ENCODE measurements at places on chromosomes 2 and 18. TPM values are rescaled to one million over a fixed set of nuclear protein-coding genes. Genes with fewer than 3 reads are reported as not detected.
A peak's percentile ranks its signal among the peaks of the same experiment; 100 is the strongest.

DNA sequence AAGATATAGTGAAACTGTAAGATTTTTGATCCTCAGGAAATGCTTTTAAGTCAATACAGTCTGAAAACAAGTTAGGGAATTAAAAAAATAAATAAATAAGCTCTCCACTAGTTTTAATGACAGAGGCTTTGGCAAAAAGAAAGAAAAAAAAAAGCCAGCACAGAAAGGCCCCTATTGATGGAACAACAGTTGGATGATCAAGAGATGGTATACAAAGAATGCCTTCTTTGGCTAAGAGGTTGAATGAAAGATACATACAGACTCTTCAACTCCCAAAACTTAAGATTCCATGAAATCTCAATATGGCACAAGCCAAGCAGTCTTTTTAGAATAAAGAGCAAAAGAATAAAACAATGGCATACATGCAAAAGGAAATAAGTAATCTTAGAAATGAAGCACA, 64.0 kb upstream of the GALNT5 start:
- H3K4me3 ChIP-seq, result no peak overlapping the region
- no peak overlapping the region for H3K27ac ChIP-seq
- peaks cover 1% of the 10 kb centered on the region for H3K4me1 ChIP-seq

GRCh38 chr2:149739171-149739882, 151.8 kb upstream of the MMADHC start:
- H3K27ac ChIP-seq, result no peak overlapping the region
- no peaks in the 10 kb centered on the region for H3K4me1 ChIP-seq
- H3K27me3 ChIP-seq, result peaks cover 5% of the 10 kb centered on the region
- no peak overlapping the region for H3K4me3 ChIP-seq

DNA sequence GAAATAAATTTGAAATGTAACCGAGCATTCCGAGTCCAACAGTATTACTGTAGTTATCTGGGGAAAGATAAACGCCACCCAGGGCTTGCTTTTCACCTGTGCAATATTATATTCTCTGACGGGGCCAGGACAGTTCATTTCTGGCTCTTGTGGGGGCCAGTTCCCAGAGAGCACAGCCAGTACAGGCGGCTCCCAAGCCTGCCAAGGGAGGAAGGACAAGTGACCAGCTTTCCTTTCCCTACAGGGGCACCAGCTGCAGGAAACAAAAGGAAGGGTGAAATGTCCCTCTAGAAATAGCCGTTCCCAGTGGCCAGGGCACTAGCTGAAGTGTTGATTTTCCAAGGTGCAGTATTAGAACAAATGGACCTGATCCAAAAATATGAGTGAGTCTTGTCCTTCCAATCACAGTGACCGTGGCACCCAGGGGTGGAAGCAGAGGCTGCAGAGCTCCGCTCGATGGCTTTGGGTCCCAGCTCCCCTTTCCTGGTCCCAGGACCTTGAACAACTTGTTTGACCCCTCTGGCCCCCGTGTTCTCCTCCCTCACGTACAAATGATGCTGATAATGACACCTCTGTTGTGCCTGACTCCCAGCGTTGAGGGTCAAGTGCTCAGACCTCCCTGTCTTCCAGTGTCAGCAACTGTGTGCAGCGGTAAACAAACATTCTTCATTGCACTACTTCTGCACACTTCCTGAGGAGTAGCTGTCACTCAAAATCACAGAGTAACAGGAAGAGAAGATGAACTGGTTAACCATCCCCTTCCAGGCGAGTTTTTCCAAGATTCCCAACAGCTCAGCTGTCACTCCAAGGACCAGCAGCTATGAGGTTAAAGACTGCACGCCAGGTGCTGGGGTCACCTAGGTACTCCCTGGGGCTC, 40.9 kb downstream of the GYPC start:
- peaks cover 2% of the 10 kb centered on the region for H3K4me1 ChIP-seq
- H3K36me3 ChIP-seq, result peaks cover 77% of the 10 kb centered on the region
- no peak for DNase-seq

DNA sequence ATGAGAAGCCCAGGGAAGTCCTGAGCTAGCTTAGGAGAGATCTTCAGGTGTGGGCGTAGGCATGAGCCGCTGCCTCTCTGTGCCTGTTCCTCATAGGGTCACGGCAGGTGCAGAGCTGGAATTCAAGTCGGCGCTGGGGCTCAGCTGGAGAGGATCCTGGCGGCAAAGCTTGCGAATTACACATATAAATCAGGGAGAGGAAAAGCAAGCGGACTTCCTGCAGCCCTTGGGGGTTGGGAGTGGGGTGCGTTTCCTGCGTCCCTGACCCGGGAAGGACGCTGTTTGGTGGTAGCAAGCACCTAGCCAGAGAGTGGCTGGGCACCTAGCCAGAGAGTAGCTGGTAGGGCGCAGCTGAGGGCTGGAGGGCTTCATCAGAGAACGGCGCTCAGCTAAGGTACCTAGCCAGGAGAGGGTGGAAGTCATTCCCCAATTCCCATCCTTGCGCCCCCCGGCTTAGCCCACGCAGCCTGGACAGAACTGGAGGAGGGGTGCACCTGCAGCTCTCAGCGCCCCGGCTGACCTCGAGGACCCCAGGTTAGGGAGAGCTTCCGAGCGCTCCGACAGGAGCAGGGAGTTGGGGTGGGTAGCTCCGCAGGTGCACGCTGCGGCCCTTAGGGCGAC, 459 bp upstream of the EFR3B start:
- H3K36me3 ChIP-seq, result no peaks in the 10 kb centered on the region
- peaks cover 21% of the 10 kb centered on the region for H3K4me1 ChIP-seq
- no peak overlapping the region for H3K27ac ChIP-seq
- H3K27me3 ChIP-seq, result peaks cover 41% of the 10 kb centered on the region
- H3K4me3 ChIP-seq, result peak overlapping the region; percentile 63

DNA sequence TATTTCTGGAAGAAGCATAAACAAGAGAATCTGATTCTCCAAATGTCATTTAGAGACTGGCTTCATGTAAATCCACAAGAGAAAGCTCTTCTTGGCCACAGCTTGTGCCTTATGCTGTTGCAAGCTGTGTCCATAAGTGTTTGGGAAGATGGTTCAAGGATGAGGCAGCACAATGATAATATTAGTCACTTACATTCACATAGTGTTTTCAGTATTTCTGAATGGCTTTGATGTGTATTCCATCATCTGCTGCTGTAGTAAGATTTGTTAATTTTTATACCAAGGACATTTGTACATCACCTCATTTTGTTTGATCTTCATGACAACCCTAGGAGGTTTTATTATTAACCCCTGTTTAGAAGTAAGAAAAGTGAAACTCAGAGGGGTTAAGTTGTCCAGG, 29.9 kb downstream of the CREG2 start:
- peaks cover 16% of the 10 kb centered on the region for H3K4me1 ChIP-seq
- H3K4me3 ChIP-seq, result no peak overlapping the region
- DNase-seq, result no peak
- H3K36me3 ChIP-seq, result no peaks in the 10 kb centered on the region
- H3K27me3 ChIP-seq, result no peaks in the 10 kb centered on the region

DNA sequence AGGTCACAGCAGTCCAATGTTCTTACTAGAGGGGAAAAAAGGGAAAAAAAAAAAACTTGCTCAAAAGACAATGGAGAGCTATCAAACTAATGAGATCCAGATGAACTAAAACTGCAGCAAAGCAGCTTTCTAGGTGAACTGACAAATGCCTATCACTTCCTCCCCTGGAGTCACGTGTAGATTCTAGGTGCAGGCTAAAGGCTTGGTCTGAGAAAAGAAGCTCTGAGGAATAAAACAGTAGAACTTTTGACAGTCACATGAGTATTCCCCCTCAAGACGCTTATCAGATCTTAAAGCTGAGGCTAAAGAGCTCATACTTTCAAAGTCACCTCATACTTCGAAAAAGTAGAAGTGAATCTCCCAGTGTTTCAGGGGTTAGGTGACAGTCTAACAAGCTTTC, 42.3 kb downstream of the SMAD2 start:
- H3K27me3 ChIP-seq, result no peaks in the 10 kb centered on the region
- no peak overlapping the region for H3K4me3 ChIP-seq
- H3K36me3 ChIP-seq, result peaks cover 40% of the 10 kb centered on the region
- H3K27ac ChIP-seq, result peak overlapping the region; percentile 25
- no peak for DNase-seq

- peaks cover 44% of the 10 kb centered on the region for H3K27me3 ChIP-seq
- no peak overlapping the region for H3K27ac ChIP-seq
- H3K36me3 ChIP-seq, result no peaks in the 10 kb centered on the region
Observed at GRCh38 chr2:68284896-68285295, 32.6 kb upstream of the PPP3R1 start.

DNA sequence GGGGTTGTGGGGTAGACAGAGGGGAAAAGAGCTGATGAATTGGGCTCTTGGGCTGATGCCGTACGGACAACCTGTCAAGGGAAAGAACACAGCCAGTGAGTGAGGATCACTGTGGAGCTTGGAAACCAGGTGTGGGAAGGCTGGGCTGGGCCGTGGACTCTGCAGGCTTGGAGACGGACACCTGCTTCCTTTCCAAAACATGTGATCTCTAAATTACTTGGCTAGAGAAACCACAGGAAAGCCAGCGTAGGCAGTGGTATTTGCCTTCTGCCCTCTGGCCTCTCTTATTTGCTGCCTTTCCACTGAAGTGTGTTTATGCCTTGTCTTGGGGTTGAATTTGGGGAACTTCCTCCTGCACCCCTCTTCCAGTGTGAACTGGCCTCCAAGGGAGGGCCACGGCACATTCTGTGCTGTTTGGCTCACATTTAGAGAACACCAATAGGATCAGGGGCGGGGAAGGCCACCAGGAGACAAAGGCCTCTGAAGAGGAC, 267.7 kb downstream of the PRKCE start:
- no peak overlapping the region for H3K4me3 ChIP-seq
- H3K27ac ChIP-seq, result no peak overlapping the region
- H3K4me1 ChIP-seq, result peaks cover 5% of the 10 kb centered on the region

DNA sequence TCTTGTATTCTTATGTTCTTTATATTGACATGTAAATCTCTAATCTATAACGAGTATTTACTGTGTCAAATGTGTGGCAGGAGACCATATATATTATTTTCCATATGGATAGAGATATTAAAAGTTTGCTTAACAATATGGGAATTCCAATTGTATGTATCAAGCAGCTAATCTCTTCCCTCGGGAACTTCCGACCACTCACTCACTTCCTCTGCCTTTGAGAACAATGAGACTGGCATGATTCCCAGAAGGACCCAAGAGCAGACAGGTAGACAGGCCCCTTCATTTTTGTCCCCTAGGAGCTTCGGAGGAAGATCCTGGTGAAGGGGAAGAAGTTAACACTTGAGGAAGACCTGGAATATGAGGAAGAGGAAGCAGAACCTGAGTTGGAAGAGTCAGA, 24.1 kb downstream of the PLCD4 start:
- no peak for DNase-seq
- peaks cover 3% of the 10 kb centered on the region for H3K4me1 ChIP-seq
- peaks cover 9% of the 10 kb centered on the region for H3K36me3 ChIP-seq
- H3K4me3 ChIP-seq, result no peak overlapping the region
- no peaks in the 10 kb centered on the region for H3K27me3 ChIP-seq

DNA sequence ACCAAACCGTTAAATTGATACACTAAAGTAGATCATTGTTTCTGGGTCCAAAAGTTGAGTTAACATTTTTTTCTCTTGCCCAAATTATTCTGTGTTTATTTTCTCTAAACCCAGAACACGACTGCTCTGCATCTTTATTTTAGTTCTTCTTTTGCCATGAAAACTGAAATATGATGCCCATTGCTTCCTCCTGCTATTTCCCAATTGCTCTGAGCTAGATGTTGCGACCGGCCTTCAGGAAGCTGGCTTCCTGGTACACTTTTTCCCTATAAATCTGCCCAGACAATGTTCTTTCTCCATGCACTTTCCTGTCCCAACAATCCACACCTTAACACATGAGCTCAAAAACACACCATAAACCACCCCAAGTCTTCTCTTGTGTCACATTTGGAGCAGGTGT, 501.4 kb downstream of the FBXO15 start:
- H3K36me3 ChIP-seq, result no peaks in the 10 kb centered on the region
- H3K27ac ChIP-seq, result no peak overlapping the region
- H3K4me3 ChIP-seq, result no peak overlapping the region
- DNase-seq, result no peak

- H3K4me1 ChIP-seq, result no peaks in the 10 kb centered on the region
- no peak overlapping the region for H3K27ac ChIP-seq
- H3K4me3 ChIP-seq, result no peak overlapping the region
- DNase-seq, result no peak
- H3K27me3 ChIP-seq, result no peaks in the 10 kb centered on the region
Observed at GRCh38 chr2:157107460-157107859, 150.0 kb upstream of the GALNT5 start.

DNA sequence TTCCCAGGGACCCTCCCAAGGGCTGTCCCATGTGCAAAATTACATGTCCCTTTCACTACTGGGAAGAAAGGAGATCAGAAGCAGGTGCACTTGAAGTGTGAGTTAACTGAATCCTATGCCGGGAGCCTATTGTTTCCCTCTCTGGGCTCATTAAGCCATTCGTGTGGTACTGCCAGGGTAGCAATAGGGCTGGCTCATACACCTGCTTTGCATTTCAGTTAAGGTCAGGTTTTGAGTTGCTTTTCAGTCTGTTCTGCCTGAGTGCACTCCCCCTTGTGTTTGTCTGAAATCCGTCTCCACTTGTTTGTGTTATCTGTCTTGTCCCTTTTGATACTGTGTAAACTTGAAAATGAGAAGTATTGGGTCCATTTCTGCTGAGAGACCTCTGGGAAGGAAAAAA, 1232.6 kb upstream of the NRXN1 start:
- H3K36me3 ChIP-seq, result no peaks in the 10 kb centered on the region
- H3K4me3 ChIP-seq, result no peak overlapping the region
- no peak overlapping the region for H3K27ac ChIP-seq
- H3K27me3 ChIP-seq, result no peaks in the 10 kb centered on the region

DNA sequence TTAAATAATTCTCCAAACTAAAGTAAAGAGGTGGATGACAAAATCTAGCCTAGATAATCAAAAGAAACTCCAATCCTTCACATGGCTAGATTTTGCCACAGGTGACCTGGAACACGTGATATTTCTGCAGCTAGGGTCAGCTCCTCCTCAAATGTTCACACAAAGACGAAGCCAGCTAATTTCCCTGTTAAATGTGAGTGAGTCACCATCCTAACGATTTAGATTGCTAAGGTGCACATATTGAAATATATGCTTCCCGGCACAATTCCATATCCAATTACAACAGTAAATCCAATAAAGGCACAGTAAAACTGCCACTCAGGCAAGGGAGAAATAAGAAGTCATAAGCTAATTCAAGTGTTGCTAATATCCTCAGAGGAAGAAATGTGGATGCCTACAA, 28.7 kb downstream of the IKZF2 start:
- no peak overlapping the region for H3K4me3 ChIP-seq
- peak overlapping the region; percentile 40 for H3K27ac ChIP-seq
- H3K4me1 ChIP-seq, result peaks cover 56% of the 10 kb centered on the region
- peaks cover 2% of the 10 kb centered on the region for H3K36me3 ChIP-seq

DNA sequence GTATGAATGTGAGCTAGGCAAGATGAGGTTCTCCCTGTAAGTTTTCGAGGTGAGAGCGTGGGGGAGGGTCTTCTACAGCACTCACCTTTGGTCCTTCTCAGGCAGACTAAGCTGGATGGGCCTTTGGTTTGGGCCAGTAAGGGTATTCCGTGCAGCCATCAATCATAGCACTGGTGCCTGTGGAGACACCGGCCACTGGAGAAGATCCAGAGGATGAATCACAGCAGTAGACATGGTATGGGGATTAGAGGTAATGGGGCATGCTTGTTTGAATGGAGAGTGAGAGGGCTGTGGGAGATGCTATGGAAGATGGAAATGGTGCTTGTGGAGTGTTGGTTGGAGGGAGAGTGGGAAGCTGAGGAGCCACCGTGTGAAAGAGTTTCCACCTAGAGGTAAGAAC, 16.1 kb downstream of the MAPRE3 start:
- H3K27me3 ChIP-seq, result no peaks in the 10 kb centered on the region
- no peak for DNase-seq
- no peaks in the 10 kb centered on the region for H3K36me3 ChIP-seq
- H3K4me3 ChIP-seq, result no peak overlapping the region
- H3K4me1 ChIP-seq, result peaks cover 1% of the 10 kb centered on the region

C2orf78 gene
- not detected for total RNA-seq

PAX3 gene
- not detected for total RNA-seq

APOB gene
- not detected for total RNA-seq

CXCR2 gene
- 0.31 TPM for total RNA-seq

POTEE gene
- total RNA-seq, result 0.56 TPM

CNDP1 gene
- not detected for total RNA-seq

ABCG8 gene
- not detected for total RNA-seq
